Activated T-helper 9 cell treated with anti-CD3 and anti-CD28 coated beads, Interleukin-2, amount 50 U/mL, for 16 hours (primary cell): ENCODE measurements at places on chromosomes 2 and 18.

DNA sequence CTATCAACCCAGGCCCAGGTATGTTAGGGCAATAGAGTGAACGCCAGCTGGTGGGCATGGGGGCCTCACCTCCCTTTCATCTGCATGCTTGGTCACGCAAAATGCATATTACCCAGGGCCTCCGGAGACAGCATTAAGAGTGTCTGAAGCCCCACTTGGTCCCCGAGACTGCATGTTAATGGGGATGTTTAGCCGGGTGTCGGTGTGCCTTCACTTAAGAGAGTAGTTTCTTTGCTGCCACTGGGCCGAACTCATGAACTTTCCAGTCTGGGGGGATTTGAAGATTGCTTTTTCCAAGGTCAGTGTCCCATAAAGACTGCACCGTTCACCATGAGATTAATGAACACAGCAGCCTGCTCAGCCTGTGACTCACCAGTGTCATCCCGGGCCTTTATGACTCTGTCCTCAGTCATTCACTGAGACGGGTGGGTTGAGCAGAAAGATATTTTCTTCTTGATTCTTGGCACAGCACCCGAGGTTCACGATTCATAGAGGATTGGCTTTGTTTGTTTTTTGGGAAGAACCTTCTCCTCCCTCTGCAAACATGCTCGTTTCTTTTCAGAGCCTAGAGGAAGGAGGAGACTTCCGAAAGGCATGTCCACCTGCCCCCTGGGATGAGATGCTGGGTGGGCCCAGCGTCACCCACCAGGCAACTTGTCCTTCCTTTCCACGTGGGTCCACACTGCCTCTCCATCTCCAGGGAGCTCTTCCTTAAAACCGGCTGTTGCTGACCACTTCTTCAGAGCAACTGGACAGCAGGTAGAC is 199.1 kb downstream of the GLI2 start:
- no peak for DNase-seq

GRCh38 chr2:98027538-98027937 is 31.8 kb upstream of the TMEM131 start:
- DNase-seq = no peak

DNA sequence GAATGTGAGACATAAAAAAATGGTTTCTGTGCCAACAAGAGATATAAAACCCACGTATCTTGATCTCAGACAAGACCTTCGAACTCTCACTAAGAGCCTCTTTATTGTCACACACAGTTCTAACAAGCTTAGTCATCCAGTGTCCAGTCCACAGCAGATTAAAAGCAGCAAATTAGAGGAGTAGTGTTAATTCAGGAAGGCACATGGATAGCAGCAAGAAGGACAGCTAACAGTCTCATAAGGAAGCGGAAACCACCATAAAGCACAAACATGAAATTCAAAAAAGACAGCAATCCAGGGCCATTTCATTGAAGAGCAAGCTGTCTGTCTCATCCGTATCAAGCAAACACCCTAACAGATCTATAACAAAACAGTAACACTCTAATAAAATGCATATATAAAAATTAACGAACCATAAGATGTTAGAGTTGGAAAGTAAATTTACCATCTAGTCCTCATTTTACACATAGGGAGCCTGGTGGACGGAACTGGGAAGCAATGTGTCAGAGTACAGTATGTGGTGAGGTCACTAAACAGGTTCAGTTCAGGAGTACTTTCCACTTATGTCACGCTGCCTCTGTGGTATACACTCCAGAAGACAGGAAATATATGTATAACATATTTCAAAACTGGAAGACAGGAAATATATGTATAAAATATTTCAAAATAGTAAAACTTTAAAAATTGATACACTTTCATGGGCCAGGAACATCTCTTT is 18.3 kb downstream of the AAK1 start:
- no peak for DNase-seq

GRCh38 chr2:136030406-136030805 is 45.0 kb upstream of the DARS1 start:
- DNase-seq = no peak

DNA sequence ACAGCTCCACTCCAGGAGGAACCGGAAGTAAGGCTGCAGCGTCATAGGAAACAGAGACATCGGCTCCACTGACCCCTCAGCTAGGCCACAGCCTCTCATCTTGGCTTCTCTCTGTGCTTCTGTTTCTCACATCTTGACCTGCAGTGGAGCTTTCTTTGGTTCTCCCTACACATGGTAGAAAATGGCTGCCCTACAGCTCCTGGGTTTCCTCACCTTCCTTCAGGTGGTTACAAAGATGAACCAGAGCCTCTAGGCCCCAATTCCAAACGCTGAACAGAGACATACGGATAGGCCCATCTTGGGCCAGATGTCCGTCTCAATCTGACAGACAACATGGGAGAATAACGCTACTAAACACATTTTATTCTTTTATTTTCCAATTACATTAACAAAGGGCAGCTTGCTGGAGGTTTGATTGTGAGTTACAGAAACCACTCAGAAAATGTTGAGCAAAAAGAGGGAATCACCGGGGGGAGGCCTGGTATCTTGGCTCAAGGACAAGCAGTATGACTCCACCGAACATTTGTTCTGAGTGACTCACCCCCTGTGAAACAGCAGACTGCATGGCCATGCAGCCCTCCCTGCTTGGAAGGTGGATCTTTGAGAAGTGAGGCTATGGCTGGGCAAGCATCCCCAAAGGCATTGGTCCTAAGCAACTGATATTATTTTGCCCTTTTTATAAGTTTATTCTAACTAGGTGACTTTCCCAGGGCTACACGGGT is 303.5 kb downstream of the CDCA7 start:
- no peak for DNase-seq

- DNase-seq = no peak
These were observed 27.2 kb upstream of the LANCL1 start for GRCh38 chr2:210503725-210504191.

DNA sequence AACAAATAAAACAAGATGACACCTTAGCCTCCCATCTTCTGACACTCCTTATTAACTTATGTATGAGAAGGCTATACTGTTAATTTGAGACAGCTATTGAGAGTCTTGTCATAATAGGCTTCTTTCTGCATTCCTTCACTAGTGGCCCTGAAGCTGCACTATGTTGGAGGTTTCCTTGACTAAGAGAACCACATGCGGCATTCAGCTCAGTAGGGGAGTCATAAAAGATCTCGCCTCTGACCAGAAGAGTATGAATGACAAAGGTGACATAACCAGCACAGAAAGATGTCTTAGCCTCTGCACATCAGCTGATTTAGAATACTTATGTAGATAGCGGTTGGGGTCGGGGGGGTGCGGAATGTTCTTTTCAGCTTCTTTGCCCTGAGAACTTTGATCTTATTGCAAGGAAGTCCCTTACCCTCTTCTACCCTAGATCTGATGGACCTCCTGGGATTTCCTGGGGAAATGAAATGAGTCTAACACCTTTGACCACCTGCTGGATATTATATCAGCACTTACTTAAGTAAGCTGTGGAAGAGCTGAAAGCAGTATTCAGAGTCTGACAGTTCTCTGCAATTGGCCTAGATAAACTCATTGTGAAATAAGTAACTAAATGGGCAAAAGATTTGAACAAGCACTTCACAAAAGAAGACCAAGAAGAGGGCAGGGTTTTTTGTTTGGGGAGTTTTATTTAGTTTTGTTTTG is 24.2 kb downstream of the RBM45 start:
- DNase-seq = no peak

- no peak for DNase-seq
These were observed 34.6 kb upstream of the WDR75 start for GRCh38 chr2:189406586-189407233.

- no peak for DNase-seq
These were observed 198.7 kb upstream of the MEIS1 start for GRCh38 chr2:66236067-66236685.

DNA sequence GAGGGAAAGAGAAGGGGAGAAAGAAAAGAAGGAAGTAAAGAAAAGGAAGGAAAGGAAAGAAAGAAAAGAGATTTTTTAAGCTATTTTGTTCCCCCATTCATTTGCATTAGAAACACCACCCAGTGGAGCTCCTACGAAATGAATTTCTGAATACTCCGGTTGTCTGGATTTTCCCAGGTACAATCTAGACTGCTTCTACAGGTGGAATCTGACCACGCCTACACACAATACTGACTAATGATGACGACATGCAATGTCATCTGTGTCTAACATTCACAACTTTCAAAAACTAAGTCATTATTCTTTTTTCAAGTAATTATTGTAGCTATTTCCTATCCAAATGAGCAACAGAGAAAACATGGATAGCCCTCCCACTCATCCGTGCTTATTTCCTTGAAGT is 121.7 kb downstream of the ZNF516 start:
- no peak for DNase-seq

DNA sequence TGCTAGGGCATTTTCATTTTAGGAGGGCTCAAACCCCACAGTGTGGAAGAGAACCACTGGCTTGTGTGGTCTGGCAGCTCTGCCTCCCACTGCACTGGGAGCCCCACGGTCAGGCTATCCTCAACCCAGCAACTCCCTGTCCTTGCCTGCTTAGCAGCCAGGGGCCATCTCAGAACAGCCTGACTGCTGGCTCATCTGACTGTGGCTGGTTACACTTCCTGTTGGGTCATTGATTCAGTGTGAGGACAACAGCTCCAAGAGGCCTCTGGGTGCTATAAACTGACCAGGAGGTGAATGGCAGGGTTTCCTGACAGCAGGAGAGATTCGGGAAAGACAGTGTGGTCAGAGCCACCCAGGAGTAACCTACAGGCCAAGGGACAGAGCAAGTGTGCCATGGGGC is 40.1 kb downstream of the AMER3 start:
- no peak for DNase-seq

DNA sequence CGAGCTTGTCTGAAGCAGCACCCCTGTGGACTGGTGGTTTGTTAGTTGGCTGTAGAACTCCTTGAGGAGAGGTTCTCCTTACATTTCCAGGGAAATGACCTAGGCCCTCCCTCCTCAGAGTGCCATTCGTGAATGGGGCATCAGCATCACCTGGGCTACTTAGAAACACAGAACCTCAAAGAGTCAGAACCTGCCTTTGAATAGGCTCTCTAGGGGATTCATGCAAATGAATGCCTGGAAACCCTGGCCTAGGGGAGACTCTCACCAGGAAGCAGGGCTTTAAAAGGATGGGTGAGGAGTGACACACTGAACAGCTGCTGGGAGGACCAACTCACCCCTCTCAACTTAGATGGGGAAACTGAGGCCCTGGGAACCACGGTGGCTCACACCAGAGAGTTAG is 2.1 kb upstream of the MOCOS start:
- no peak for DNase-seq

DNA sequence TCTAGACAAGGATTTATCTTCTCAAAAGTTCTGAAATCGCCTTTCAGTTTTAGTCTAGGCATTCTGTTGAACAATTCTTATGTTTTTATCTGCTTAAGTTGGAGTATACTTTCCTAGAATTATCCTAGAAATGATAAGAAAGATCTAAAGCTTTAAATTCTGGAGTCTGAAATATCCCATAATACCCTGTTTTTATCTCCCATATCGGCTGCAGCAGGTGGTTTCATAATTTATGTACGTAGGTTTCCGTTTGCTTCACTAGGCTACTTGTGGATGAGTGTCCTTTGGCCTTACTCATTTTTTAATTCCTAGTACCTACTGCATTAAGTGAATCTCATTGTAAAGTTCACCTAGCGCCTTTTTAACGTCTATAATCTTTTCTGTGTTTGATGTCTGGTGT is 58.5 kb upstream of the MGAT5 start:
- DNase-seq = no peak

DNA sequence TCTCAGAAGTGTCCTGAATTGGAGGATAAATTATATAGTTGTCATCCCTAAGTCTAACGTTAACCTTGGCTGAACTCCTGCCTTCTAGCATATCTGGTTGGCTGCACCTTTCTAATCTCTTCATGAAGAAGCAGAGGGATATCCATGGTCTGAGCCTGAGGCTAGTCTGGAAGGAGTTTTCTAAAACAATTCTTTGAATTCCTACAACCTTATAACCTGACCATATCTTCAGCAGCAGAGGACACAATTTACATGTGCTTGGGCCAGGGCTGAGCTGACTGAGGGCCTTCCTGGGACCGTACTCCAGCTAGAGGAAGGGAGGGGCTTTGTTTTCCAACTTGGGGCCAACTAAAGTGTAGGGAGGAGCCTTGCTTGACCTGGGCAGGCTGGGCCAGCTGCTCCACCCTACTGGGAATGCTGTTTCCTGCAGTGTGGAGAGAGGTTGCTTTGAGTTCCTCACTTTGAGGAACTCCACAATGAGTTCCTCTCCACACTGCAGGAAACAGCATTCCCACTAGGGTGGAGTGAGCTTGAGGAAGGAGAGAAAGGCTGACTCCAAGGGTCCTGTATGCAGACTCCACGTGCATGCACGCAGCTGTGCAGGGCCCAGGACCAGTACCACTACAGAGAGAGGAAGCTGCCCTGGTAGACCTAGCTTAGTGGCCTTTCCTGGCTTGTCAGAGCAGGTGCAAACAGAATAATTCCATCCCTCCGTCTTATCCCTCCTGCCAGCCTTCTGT is 19.6 kb downstream of the CEP68 start:
- DNase-seq = no peak

DNA sequence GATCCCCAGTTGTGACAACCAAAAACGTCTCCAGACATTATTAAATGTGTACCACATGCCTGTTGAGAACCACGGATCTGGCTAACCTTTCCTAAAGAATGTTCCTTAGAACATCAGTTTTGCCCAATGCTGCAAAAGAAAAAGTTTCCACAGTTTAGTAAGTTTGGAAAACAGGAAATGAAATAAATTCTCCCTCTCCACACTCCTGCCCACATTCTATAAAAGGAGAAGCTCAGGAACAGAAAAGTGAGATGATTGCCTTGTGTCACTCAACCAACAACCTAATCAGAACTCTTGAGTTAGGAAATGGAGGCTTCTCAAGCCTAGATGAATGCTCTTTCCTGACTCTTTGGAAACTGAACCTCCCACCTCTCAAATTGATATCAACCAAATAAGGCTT is 56.1 kb upstream of the NFE2L2 start:
- no peak for DNase-seq

GRCh38 chr2:82796132-82796531 is 1662.9 kb downstream of the SUCLG1 start:
- DNase-seq = no peak

- DNase-seq = no peak
These were observed 31.7 kb upstream of the CERS6 start for GRCh38 chr2:168424112-168424951.

- DNase-seq = no peak
These were observed 419.3 kb upstream of the VWC2L start for GRCh38 chr2:213991453-213992108.

DNA sequence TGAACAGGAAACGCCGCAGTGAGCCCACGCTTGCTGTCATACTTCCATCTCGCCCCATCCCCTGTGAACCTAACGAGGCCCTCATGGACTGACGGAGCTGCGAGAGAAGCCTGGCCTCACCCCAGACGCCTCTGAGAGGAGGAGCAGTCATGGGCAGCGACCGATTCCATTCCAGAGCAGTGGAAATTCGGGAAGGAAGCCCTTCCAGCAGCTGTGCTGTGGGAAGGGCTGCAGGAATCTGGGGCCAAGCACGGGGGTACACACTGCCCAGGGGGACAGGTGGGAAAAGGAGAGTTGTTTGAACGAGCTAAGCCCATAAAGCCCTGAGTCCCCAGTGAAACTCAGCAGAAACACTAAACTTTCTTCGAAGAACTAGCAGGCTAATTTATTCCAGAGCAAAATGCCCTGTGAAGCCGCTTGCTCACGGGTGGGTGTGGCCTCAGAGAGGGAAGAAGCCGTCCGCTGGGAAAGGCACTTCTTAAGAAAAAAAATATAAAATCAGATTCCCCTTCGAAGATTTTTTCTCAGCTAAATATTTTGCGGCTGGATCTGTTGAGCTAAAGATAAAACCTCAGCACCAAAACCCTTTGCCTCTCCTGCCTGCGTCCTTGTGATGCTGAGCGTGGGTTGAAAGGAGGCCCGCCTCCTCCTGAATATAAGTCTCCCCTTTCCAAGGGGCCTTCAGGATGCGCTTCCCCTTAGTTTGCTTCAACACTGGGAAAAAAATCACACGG is 38.2 kb downstream of the ANKMY1 start:
- no peak for DNase-seq
